Pancreas (tissue), 10 donors: ENCODE measurements at places on chromosomes 5 and 9. TPM values are rescaled to one million over a fixed set of nuclear protein-coding genes. Genes with fewer than 3 reads are reported as not detected.

The ANKRD33B gene
- polyA plus RNA-seq: 0.77 TPM

The SHISAL2B gene
- 69.8 TPM for polyA plus RNA-seq

The LRRC19 gene
- 0.16 TPM for polyA plus RNA-seq

The SLC31A2 gene
- 5.3 TPM for polyA plus RNA-seq

The SLC6A19 gene
- 1.1 TPM for polyA plus RNA-seq

The SAXO1 gene
- 0.09 TPM for polyA plus RNA-seq

The SPARC gene
- 57.1 TPM for polyA plus RNA-seq

The ZFP2 gene
- 1.6 TPM for polyA plus RNA-seq

The CCNO gene
- 17.8 TPM for polyA plus RNA-seq

The ZDHHC11B gene
- polyA plus RNA-seq: 19.9 TPM

The PITX1 gene
- 0.15 TPM for polyA plus RNA-seq

The LRRC26 gene
- not detected for polyA plus RNA-seq

The APBA1 gene
- polyA plus RNA-seq: 0.68 TPM

The SEMA5A gene
- 3.5 TPM for polyA plus RNA-seq

The RASGRF2 gene
- polyA plus RNA-seq: 2.7 TPM

The LTC4S gene
- 4.2 TPM for polyA plus RNA-seq

The DNAH5 gene
- 1.0 TPM for polyA plus RNA-seq

The EIF4E1B gene
- polyA plus RNA-seq: 0.30 TPM

The PCDHGA4 gene
- 0.61 TPM for polyA plus RNA-seq

The CDH9 gene
- not detected for polyA plus RNA-seq
